Progenitor cell of endocrine pancreas (in vitro differentiated cells): ENCODE measurements at places on chromosomes 1 and 21. TPM values are rescaled to one million over a fixed set of nuclear protein-coding genes. Genes with fewer than 3 reads are reported as not detected.

DNA sequence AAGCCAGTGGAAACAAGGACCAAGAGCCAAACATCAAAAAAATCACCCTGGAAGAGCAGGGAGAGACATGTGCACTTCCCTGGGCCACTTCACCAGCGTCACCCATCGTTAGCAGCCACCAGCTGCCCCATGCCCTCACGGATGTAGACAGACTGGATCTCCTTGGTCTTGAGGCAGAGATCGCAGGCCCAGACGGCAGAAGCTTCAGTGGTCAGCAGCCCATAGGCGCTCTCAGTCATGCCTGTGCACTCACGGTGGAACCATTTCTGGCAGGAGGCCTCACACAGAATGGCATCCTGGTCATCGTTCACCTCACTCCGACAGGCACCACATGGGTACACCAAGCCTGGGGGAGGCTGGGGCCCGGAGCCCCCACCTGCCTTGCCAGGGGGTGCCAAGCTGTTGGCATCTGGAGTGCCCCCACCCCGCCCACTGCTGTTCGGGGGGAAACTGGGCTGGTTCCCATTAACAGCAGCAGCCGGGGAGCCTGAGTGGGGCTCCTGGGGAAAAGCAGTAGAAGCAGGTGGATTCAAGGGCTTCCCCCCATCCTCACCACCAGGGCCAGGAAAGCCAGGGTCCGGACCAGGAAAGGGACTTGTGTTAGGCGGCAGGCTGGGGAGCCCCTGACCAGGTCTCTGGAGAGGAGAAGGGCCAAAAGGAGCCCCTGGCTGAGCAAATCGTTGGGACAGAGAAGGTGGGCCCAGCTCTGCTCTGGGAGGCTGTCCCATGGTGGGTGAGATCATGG lies 2.7 kb downstream of the PYGO2 start:
- no peak for DNase-seq

Gene MIXL1
- total RNA-seq, result 1.5 and 1.7 TPM in 2 replicates

Gene CENPL
- 11.6 and 12.0 TPM in 2 replicates for total RNA-seq

Gene AUNIP
- total RNA-seq, result 4.7 and 5.9 TPM in 2 replicates

Gene OXCT2
- 0.38 TPM in 1 of 2 replicates, not detected in the other for total RNA-seq

- DNase-seq, result no peak
Measured at GRCh38 chr1:10866321-10867093, 70.1 kb upstream of the CASZ1 start.

DNA sequence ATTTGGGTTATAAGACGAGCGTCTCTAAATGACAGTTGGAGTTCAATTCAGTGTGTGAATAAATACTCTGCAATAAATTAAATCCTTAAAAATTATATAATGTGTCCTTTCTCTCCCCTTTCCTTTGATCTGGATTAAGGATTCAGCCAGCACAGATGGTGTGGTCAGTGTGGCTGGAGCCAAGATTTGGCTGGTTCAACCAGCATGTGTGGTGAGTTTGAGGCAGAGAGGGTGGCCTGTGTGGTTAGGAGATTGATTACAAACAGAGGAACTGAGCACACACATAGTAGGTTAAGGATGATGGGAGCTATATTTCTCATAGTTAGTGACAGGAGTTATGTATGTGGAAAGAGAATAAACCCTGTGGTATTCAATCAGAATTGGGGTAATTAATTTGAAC lies 14.2 kb upstream of the AMIGO1 start:
- no peak for DNase-seq

GRCh38 chr21:33078907-33079582 lies 9.1 kb downstream of the OLIG1 start:
- no peak for DNase-seq

Gene COL6A1
- 135 and 137 TPM in 2 replicates for total RNA-seq

DNA sequence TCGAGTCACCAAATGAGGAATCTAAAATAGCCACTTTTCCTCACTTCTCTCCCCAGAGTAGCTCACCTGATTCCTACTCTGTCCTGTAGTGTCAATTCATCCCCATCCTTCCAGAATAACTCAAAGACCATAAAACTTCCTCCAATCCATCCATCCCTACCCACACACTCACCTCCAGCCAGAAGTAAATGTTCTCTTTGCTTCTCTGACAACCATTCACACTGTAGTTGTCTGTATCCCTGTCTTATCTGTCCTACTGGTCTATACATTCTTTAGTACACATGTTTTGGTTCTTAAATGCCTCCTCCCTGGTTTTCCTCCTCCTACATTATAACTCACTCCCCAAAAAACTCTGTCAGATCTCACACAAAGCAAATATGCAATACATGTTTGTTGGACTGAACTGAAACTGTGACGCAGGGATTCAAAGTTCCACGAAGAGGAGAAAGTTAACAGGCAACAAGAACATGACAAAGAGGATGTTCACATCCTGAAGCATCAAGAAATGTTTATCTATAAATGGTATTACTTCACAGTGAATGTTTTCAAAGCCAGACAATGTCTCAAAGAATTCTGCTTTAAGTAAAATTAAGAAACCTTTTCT lies 11.0 kb downstream of the TP53BP2 start:
- no peak for DNase-seq

DNA sequence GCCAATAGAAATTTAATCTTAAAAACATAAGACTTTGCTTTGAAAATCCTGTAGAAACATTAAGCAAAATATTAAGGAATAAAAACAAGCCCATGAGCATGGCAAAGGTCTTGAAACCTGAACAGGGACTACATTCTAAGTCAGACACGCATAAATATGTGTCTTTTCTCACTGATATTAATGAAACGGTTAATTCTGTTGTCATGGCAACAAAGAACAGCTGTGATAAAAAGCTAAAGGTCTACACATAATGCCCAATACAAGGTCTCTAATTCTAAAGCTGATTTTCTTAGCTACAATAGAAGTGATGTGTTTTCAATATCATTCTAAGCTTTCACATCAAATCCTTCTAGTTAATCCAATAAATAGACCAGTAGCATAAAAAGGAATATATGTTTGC lies 331.7 kb downstream of the PTBP2 start:
- DNase-seq, result no peak

DNA sequence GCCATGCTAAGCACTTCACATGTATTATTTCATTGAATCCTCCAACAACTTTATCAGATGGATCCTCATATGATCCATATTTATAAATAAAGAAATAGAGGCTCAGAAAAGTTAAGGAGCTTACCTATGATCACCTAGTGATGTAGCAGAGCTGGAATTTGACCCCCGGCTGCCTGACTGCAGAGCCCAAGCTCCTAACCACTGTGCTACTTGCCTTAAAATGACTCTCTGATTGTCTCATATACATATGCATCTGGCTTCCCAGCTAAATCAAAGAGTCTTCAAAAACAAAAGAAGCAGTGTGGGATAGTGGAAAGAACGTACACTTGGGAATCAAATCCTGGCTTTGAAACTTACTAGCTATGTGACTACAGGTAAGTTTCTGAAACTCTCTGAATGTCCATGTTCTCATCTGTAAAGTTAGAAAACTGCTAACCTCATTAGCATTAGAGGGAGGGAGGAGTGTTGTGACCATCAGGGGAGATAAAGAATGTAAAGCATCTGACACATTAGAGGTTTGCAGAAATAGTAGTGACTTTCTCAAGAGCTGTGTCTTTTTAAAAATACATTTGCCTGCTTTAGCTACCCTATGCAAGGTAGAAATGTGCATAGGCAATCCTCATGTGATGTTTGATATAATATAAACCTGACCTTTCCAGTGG lies 67.2 kb upstream of the BARHL2 start:
- no peak for DNase-seq

DNA sequence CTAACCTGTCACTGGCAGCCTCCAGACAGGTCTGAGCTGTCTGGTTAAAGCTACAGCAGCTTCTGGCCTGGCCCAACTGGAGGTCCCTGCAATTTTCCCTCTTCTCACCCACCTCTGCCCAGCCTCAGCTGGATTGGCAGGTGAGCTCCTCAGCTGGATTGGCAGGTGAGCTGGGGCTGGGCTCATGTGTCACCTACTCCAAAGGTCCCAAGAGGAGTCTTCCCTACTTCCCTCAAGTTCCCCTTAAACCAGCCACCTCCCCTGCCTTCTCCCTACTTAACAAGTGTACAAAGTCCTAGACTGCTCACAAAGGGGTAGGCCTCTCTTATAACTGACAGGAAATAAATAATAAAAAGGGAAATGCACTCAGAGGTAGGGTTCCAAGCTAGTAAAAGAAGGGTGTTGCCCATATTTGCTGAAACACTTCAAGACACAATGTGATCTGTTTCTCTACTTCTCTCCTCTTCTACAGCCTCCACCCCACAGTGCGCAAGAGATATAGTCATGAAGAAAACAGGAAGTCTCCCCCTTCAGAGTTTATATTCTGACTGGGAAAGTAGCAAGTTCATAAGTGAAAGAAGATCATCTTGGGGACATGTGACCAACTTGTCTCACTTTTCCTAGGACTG lies at the start of gene GPA33:
Gene GPA33 (minus strand): TSS at position 64 of the 629 bp plus-strand sequence. CDS start 90 bp downstream, outside the sequence.
- no peak for DNase-seq

Gene MSH4
- 0.55 and 0.57 TPM in 2 replicates for total RNA-seq

DNA sequence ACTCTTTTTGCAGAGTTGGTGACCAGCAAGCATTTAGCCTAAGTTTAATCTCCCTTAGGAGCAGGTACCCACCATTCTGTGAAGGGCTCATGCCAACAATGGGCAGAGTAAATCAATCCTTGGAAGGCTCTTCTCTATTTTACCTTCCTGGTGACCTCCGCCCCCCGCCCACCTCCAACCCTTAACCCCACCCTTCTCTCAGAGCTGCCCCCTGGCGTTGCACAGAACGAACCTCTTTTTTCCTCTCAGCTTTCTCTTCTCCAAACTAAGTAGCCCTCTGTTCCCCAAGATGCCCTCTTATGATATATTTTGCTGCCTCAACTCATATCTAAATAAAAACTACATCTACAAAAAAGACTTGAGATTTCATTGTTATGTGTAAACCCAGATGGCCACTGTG lies 186.8 kb downstream of the SEC16B start:
- DNase-seq, result no peak

DNA sequence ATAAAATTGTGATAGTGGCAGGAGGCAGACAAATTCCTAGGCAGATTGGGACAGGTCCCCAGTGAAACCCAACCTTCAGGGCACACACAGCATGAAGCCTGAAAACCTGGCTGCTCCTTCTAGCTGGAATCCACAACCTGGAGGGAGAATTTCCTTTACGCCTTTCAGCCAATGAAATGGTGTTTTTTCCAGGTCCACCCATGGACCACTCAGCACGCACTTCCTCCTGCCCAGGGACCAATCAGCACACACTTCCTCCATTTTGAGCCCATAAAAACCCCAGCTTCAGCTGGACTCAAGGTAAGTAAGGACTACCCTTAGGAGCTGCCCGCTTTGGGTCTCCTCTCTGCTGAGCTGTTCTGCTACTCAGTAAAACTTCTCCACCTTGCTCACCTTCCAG lies 120.1 kb downstream of the AKT3 start:
- DNase-seq, result no peak

DNA sequence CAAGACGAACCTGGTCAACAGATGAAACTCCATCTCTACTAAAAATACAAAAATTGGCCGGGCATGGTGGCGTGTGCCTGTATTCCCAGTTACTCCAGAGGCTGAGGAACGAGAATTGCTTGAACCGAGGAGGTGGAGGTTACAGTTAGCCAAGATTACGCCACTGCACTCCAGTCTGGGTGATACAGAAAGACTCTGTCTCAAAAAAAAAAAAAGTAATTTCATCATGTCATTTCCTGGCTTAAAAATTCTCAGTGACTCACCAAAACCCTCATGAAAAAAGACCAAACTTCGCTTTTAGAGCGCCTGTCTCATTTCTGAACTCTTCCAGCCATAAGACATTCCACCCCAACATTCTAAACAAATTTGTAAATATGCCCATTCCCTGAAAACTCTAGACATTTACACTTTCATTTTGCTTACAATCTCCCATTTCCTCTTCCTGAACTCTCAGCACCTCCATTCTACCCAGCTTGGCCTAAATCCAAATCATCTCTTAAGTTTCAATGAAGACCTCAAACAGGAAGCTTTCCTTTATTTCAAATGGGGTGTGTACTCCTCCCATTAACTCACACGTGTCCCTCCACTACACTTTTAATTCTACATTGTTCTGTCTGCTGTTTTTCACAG lies 50.5 kb upstream of the PRRC2C start:
- DNase-seq, result no peak

Gene APOBEC4
- not detected in 2 replicates for total RNA-seq

DNA sequence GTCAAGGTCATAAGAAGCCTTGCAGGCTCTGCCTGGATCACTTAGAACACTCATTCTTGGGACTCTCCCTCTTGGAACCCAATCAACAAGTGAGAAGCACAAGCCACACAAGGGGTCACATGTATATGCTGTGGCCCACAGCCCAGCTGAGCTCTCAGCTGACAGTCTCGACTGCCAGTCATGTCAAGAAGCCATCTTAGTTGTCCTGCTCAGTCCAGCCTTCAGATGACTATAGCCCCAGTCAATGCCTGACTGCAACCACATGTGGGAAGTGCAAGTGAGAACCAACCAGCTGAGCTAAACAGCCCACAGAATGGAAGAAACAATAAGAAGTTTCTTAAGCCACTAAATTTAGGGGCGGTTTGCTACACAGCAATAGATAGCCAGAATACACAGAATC lies 356.0 kb downstream of the KCNH1 start:
- DNase-seq, result no peak

Gene TDRD5
- total RNA-seq, result 0.12 and 0.18 TPM in 2 replicates

Gene PLA2G2D
- total RNA-seq, result not detected in 2 replicates

Gene ATAD3B
- 36.7 and 42.0 TPM in 2 replicates for total RNA-seq

Gene UMODL1
- 0.19 TPM in 1 of 2 replicates, not detected in the other for total RNA-seq

- DNase-seq, result no peak
Measured at GRCh38 chr1:184716158-184716557, 38.5 kb downstream of the EDEM3 start.

Gene EDN2
- total RNA-seq, result not detected in 2 replicates

Gene HMGN1
- 596 and 597 TPM in 2 replicates for total RNA-seq

Gene OLFML3
- total RNA-seq, result 12.9 and 14.7 TPM in 2 replicates

Gene GUCA2A
- not detected in 2 replicates for total RNA-seq

DNA sequence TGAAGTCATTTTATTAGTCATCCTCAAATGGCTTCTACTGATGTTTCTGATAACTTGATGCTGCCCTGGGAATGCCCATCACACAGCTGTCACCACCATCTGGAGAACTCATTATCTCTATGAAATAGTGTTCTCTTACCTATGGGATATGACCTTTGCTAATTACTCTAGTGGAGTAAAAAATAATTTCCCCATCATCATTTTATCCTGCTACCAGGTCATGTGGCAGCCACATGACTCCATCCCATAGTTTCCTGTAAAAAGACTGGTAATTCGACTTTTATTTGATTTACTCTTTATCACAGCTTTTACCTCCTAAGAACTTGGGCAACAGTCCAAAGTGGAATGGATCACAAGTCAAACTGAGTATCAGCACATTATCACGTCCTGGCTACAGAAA lies 76.1 kb upstream of the USP25 start:
- no peak for DNase-seq

Gene SPRR3
- not detected in 2 replicates for total RNA-seq

DNA sequence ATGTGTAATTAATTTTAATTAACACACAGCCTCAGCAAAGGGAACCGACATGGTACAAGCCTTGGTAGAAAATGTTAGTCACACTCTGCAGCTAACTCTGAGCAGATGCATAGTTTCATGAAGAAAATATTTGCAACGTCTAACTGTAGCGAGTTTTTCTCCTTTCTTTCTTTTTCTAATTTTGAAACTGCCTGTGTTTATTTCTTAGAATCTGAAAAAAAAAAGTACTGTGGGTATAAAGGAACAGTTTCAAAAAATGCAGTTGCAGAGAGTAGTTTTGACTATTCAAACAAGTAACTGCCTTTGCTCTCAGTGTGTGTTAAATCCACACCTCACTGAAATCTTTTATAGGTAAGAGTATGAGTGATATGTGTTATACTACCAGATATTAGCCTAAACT lies 149.9 kb upstream of the C1orf105 start:
- no peak for DNase-seq
